ENCODE measurements at places on chromosomes 11 and 22.

DNA sequence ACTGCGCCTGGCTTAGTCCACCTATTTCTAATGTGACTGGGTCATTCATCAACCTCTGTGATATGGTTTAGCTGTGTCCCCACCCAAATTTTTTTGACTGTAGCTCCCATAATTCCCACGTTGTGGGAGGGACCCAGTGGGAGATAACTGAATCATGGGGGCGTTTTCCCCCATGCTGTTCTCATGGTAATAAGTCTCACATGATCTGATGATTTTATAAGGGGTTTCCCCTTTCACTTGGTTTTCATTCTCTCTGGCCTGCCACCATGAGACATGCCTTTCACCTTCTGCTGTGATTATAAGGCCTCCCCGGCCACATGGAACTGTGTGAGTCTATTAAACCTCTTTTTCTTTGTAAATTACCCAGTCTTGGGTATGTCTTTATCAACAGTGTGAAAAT lies 8.7 kb downstream of the CENATAC start:
- no peak for DNase-seq

GRCh38 chr22:23305321-23305910 lies 125.1 kb downstream of the BCR start:
- DNase-seq: peak; percentile 68

DNA sequence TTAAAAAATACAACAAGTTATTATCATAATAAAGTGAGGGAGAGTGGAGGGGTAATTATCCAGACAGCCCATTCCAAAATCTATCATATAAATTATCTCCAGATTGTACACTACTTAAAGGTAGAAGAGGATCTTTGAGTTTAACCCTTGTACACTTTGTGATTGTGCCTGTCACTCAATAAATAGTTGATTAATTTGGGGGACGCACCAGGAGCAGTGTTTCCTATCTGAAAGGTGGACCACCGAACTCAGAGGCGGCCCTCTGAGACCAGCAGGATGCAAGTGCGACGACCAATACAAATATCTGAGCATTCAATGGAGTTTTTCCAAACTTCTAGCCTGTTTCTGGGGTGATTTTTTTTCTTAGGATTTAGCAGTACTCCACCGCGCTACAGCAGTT lies 1.1 kb upstream of the CECR2 start:
- no peak for DNase-seq

GRCh38 chr11:116356451-116356850 lies 416.3 kb downstream of the BUD13 start:
- DNase-seq: no peak

- no peak for DNase-seq
These were observed 127.9 kb upstream of the NTM start for GRCh38 chr11:131242476-131243000.

DNA sequence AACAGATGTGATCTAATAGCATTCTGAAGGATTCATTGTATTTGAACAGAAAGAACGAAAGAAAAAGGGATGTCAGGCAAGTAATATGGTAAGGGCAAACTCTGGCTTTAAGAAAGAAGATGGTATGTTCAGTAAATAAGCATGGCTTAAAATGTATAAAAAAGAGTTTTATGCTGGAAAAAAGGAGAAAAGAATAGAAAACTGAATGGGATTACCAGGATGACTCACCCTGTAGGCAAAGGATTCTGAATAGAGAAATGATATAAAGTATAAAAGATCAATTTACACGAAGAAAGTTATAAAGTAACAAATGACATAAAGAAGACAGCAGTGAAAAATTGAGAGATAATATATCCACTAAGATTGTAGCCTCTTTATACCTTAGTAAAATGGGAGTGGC lies 4.5 kb downstream of the CCDC82 start:
- no peak for DNase-seq

DNA sequence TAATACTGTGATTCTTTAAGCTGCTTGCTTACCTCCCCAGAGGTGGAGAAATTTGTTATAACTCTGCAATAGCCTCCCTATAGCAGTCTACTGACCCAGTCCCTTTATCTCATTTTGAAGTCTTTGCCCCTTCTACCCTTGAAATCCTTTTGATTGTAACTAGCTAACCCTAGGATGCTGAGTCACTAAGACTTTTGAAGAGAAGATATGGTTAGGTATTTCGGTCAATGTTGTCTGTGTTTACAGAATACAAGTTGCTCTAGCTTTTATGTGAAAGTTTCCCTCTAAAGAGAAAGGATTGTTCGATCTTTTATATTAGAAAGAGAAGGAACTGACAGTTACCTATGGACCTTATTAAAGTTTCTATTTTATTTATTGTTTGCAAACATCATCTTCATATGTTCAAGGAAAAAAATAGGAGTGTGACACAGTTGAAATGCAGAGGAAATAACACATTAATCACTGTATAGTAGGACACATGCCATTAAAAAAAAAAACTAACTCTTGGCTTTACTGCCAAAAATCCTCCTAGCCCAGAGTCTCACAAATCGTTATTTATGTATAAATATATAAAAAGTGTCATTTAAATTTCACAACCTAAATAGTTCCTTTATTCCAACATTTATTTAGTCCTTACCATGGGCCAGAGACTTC lies 3.1 kb downstream of the HYLS1 start:
- DNase-seq: no peak

- no peak for DNase-seq
These were observed 9.2 kb downstream of the EXT2 start for GRCh38 chr11:44104481-44105294.

Data from midbrain (tissue), 1 donor.